ENCODE measurements at places on chromosomes 13 and 19.

GRCh38 chr13:29493796-29494195 lies 101.7 kb downstream of the SLC7A1 start:
- no peak for DNase-seq

- no peak for DNase-seq
Measured at GRCh38 chr13:70890289-70890688, 782.0 kb upstream of the KLHL1 start.

DNA sequence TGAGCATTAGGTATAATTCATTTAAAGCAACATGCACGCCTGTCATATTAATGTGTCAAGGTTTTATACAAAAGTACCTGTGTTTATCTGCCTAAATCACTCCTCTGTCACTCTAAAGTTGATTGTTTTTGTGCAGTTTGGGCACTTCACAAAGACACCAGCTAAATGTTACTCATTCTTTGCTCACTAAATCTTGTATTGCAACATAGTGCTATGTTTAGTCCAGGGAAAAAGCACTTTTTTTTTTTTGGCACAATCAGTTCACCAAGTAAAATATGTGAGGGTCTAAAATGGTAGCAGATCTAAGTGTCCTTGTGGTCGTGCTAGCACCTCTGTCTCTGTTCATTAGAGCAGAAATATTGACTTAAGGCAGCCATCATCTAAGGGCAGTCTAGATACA lies 2526.7 kb upstream of the PCDH20 start:
- DNase-seq = no peak

DNA sequence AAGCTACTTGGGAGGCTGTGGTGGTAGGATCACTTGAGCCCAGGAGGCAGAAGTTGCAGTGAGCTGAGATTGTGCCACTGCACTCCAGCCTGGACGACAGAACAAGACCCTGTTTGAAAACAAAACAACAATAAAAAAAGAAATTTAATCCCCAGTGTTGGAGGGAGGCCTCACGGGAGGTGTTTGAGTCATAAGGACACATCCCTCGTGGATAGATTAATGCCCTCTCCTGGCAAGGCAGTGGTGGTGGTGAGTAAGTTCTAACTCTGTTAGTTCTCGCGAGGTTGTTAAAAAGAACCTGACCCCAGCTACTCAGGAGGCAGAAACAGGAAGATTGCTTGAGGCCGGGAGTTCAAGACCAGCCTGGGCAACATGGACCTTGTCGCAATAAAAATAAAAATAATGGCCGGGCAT lies 27.6 kb upstream of the SIN3B start:
- no peak for DNase-seq

GRCh38 chr19:23554548-23554947 lies 132.5 kb downstream of the ZNF675 start:
- DNase-seq = no peak

Measured in left ventricle myocardium superior (tissue), 1 donor.